ENCODE measurements at places on chromosomes 4 and X.

DNA sequence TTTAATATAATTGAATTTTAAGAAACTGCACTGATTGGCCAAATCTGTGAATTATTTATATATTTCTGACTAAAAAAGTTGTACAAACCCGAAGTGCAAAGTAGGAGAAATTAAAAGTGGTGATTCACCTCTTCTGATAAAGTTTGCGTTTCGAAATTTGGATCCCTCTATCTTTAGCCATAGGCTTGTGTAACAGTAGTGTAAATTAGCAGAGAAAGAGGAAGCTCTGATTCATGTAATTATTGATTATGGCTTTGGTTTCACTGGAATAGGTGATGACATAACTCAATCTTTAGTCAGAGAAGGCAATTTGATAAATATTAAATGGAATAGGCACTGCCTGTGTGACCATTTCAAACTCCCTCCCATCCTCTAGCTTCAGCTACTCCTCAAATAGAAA lies 717.8 kb upstream of the PCDH7 start:
- no peak for DNase-seq

DNA sequence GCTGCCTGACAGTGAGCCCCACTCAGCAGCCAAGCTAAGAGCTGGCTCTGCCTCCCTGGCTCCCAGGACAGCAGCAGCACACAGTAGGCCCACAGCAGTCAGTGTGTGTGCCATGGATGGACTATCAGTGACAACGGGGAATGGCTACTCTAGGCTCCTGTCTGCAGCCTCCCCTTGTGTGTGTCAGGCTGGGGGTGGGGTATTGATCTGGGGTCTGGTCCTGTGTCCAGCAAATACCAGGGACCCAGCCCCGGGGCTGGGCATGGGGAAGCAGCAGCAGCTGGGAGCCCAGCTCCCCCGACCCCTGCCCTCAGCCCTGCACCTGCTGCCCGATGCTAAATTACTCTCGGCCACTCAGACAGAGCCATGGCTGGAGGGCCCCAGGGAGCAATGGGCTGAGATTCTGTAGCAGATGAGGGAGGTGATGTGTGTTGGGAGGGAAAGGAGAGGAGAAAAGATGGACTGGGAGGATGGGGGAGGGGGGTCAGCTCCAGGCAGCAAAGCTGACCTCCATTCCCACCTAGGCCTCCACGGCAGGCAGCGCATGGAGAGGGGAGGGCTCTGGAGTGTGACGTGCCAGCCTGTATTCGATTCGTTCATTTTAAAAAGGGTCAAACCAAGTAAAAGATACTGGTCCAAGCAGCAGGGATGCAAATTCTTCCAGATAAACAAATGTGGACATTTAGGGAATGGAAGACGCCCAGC lies 61.3 kb upstream of the CRMP1 start:
- DNase-seq = no peak

GRCh38 chr4:26010304-26010703 lies 96.3 kb downstream of the SMIM20 start:
- no peak for DNase-seq

- peak; percentile 96 for DNase-seq
These were observed 22.5 kb downstream of the PPA2 start for GRCh38 chr4:105451346-105451745.
